ENCODE measurements at places on chromosomes 16 and 17. TPM values are rescaled to one million over a fixed set of nuclear protein-coding genes. Genes with fewer than 3 reads are reported as not detected.

Gene TBC1D3K
- total RNA-seq = not detected

Gene TEDC2
- 1.5 TPM for total RNA-seq

Gene C16orf92
- total RNA-seq = not detected

Gene SMCR8
- 22.3 TPM for total RNA-seq

Gene RASD1
- 5.8 TPM for total RNA-seq

DNA sequence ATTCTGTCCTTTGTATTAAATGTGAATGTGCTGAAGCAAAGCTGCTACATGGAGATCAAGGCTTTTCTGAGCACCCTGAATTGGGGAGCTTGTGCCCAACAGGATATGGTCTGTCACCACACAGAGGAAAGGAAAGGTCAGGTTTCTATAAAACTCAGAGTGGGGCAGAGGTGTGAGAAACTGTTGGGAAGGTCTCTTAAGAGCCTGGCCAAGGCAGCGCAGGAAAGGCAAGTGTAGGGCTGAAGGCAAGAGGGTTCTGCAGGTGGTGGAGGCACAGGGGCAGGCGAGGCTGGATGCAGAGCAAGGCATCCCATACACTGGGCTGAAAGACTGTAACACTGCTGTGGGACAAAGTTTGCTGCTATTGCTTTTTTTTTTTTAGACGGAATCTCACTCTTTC, 8.1 kb downstream of the COX6A2 start:
- DNase-seq = no peak

DNA sequence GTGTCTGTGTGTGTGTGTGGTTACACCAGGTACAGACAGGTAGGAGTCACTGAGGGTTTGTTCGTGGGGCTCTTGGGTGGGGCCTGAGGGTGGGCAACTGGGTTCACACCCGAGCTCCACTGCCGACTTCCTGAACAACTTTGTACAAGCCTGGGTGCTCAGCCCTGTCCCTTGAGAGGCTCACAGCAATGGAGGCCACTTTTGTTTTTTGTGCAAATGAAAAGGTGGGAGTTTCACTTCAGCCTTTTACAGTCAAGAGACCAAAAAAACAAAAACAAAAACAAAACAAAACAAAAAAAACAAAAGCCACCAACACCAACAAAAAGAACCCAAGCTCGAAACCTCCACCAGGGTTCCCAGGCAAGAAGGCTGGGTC, 2.4 kb downstream of the RHBDF2 start:
- no peak for DNase-seq

- DNase-seq = no peak
These were observed 5.5 kb downstream of the TMEM204 start for GRCh38 chr16:1538804-1539520.

DNA sequence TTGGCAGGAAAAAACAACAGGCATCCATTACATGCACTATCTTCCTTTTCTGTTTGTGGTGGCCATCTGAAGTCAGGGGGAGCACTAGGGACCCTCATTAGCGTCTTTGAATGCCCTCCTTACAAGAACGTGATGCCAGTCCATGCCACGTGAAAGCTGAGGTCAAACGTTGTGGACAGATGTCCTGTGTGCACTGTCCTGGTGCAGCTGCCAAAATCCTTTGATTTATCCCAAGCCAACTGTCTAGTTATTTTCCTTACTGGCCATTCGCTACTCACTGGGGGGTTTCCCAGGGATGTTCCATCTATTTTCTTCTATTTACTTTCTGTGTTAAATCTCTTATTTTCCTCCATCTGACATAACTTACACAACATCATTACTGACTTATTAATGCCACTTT, 135.7 kb downstream of the ABCA8 start:
- no peak for DNase-seq

DNA sequence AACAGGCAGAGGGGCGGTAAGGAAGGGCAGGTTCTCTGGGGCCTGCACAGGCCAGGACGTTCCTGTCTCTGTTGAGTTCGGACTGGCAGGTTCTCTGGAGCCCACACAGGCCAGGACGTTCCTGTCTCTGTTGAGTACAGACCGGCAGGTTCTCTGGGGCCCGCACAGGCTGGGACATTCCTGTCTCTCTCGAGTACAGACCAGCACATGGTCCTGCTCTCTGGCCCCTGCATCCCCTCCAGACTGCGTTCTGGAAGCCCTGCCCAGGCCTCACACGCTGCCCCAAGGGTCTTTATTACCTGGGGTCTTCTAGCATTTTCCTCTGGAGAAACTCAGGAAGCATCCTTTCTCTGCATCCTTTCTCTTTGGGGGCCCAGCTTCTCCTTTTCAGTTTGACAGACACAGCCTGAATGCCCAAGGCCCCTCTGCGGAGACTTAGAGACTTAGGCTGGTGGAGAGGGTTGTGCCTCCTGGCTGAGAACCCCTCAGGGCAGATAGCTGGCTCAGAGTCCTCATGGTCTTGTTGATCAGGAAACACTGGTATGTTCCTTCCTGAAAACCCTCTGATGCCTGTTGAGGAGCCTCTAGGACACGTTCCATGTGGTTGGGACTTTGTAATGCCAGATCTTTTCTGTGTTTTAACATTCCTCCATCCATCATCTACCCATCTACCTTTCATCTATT, 18.0 kb upstream of the GSE1 start:
- DNase-seq = no peak

Data from ureter (tissue), 1 donor.